Suppressor macrophage treated with lipopolysaccharide for 1 hour (primary cell): ENCODE measurements at places on chromosomes 11 and 22.

GRCh38 chr11:75659836-75660235 is 9.0 kb downstream of the MAP6 start:
- DNase-seq: no peak

GRCh38 chr11:67544616-67545242 is 21.5 kb upstream of the CABP2 start:
- no peak for DNase-seq

DNA sequence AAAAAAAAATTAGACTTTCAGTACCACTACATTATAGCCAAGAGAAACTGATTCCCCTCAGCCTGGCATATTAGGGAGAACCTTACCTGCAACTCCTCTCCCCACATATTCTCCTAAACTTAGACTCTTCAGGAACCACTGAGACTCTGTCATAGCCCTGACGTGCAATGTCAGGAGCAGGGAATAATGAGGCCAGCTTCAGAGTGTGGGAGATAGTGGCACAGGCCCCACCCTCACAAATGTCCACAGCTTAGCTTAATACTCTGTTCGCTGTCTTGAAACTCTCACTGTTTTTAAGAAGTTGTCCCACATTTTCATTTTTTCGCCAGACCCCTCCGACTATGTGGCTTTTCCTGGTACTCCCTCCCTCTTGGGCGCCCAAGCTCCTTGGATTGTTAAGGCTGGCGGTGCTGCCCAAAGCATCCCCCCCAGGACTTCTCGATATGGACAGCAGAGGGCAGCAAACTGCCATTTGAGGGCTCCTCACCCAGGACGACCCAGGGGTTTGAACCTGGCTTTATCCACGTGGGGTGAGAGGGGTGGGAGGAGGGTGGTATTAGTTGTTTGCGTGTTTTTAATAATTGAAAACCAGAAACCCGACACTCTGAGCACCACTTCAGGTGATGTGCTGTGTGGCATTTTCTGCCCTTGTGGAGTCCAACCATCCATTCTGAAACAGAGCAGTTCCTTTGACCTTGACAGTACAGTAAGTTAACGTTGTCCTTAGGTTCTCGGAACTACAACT is 45.2 kb upstream of the RASSF10 start:
- DNase-seq: peak; percentile 73

DNA sequence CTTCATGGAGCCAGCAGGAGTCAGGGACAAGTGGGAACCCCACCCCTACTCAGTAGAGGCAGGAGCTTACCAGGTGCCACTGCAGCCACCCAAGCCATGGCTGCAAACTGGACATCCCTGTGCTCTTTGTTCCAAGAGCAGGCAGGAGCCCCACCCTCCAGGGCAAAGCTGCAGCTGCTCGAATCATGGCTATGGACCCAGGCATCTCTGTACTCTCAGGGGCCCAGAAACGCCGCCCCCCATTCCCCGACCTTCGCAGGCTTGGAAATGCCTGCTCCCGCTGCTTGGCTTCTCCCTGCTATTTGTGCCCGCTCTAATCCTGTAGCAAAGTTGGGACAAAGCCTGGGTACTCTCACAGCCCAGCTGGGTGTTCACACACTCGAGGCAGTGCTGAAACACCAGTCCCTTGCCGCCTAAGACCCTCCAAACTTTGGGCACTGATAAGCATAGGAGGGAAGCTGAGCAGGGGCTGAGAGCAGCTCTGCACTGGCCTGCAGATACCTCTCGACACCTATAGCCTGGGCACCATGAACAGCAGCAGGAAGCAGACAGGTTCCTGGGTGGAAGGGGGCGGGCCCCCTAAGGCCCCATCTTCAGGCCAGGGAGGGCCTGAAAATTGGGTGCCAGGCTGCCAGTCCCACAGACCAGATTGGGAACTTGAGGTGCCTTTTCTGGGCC is 402.4 kb downstream of the LRRC4C start:
- no peak for DNase-seq

DNA sequence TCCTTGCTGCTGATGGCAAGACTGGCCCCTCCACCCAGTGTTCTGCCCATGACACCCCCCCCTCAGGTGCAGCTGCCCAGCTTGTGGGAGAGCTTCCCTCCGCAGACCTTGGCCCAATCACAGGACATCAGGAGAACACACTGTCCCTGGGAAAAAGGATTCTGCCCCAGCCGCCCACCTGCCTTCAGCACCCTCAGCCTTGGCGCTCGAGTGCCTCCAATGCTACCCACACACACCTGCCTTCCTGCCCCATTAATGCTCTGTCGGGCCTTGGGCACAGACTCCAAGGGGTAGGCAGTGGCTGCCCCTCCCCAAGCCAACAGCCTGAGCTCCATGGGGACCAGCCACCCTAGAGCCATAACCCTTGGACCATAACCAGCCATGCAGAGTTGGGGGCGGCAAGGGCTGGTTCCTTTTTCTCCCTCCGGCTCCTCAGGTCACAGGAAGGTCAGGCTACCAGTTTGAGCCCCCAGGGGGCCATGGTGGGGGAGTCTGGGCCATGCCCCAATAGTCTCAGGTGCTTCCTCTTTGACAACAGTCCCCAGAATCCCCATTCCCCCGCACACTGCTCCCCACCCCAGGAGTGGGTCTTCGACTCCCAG is 1.3 kb upstream of the ZNF70 start:
- DNase-seq: no peak

- no peak for DNase-seq
Measured at GRCh38 chr11:129260750-129261149, 68.6 kb upstream of the ARHGAP32 start.

- DNase-seq: no peak
Measured at GRCh38 chr11:128476729-128477128, 110.6 kb downstream of the ETS1 start.

DNA sequence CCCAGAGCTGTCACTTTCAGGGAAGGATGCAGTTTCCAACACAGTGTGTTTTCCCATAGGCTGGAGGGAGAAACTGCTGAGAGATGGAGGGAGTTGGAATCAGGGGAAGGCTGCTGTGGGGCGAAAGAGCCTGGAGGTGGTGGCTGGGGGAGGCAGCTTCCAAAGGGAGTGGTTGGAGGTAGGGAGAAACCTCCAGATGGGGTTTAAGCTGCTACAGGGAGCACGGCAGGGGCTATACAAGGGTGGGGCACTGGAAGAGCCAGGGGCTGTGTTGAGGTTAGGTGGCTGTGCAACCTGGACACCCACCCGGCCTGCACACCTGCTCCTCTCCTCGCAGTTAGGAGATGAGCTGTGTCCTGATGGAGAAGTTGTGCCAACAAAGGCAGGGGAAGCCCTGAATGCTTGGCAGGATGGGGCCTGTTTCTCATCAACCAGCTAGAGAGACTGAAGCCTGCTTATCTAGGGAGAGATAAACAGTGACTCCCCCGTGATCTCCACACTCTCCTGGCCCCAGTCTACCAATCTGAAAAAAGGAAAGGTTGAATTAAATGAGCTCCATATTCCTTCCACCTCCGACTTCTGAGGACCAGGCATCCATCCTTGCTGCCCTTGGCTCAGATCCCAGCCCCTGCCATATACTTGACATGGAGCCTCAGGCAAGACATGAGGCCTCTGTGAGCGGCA is 3.6 kb upstream of the SLCO2B1 start:
- DNase-seq: no peak

- DNase-seq: peak; percentile 63
Measured at GRCh38 chr11:66607126-66607834, 9.2 kb upstream of the RBM14 start.

DNA sequence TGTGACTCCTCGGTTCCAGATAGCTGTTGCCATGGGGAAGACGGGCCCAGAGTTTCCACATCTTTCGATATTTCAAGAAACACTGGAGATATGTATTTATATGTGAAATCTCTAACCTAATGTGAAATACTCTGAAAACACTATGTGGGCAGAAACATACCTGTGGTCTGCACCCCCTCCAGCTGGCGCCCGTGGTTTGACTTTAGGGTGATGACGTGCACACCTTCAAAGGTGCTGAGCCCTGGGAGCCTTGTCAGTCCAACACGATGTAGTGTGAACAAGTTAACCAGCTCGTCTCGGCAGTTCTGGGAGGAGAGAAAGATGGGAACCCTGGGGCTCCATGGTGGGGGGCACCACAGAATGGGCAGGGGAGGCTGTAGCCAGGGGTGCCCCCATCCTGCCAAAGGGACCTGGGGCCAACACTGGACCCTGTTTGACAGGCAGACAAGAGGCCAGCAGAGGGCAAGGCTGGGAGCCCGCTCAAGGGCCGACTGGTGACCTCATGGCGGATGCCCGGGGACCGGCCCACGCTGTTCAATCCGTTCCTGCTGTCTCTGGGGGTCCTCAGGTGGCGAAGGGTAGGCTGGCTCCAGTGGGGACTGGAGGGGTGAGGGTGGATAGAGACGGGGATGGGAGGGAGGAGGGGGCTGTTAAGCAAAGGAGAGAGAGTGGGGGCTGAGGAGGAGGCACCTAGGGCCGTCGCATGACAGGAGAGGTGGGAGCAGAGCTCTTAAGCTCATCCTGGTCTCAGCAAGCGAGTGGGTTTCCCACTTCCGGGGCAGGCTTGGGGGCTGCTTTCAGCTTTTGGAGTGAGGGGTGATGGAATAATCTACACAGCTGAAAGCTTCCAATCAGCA is 43.8 kb downstream of the TRIOBP start:
- no peak for DNase-seq

DNA sequence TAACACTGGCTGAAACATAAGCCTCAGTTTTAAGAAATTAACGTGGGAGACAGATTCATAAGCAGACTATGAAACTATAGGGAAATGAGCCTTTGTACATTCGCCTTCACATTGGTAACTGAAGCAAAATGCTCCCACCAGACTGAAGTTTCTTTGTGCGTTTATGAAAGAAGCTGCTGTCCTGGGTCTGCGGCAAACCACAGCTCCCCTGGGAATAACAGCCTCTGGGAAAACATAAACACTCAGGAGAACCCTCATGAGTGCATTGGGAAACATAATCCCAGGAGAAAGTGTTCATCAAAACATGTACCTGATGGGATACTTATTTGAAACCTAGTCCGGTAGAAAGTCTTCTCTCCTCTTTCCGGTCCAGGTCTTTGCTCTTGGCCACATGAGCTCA is 193.1 kb upstream of the LARGE1 start:
- no peak for DNase-seq

DNA sequence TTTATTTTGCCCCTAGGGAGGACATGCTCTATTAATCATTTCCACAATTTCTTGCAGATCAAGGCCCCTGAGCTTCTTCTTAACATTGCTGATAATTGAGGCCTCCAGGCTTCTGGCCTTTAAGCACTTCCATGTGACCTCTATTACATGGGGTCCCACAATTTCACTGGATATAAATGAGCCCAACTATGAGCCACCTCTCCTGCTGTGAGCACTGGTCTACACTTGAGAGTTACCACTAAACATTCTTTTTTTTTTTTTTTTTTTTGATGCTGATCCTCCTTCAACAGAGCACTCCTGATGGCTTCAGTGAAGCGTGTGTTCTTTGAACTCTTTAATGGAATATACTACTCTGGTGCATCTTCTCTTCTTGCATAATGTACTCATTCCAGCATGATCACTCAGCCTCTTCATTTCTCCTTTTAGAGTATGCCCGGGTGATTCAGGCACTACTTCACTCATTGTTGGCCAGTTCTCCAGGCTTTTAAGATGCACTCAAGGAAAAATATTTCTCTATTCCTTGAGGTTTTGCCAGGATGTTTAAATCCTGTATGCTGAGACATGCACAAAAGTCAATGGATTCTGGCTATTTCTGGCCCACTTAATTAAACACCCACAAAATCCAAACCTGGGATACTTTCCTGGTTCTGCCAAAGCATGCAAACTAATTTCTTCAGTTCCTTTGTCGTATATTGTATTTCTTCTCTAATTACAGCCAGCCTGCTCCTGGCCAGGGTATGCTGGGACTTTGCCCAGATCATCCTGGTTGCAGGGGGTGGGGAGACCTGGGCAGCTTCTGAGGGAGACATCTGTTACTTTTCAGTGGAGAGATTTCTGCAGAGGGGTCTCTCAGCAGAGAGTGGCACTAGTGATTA is 257.8 kb upstream of the LUZP2 start:
- no peak for DNase-seq

GRCh38 chr11:134027671-134028070 is 41.2 kb upstream of the JAM3 start:
- DNase-seq: no peak

DNA sequence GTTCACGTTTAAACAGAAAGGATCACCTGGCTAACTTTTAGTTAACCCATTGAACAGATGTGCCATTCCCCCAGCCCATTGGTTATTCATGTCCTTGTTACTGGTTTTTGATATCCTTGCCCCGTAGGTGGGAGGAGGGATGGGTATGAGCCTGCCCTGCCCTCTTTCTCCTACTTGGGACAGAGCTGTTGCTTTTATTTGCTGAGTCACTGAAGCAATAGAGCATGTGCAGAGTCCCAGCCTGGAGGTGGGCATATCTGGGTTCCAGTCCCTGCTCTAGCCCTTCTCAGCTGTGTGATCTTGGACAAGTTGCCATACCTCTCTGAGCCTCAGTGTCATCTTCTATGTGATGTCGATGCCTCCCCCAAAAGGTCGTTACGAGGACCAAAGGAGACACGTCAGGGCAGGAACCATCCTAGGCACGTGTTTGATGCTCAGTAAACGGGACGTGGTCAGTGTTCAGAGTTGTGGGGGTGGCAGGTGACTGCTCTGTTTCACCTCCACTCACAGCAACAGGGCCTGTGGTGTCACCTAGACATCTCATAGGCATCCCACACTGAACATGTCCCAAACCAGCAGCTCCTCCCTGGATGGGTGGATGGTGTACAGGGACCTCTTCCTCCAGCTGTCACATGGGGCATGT is 61.0 kb downstream of the BMAL1 start:
- peak; percentile 36 for DNase-seq

DNA sequence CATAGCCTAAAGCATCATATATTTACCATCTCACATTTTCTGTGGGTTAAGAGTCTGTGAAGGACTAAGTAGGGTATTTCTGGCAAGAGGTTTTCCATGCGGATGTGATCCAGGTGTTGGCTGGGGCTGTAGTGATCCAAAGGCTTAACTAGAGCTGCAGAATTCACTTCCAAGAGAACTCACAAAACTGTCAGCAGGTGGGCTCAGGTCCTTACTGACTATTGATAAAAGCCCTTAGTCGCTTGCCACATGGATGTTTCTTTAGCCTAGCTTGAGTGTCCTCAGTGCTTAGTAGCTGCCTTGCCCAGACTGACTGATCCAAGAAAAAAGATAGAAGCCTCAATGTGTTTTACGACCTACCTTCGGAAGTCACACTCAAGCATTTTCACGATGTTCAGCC is 250.8 kb downstream of the CNTN5 start:
- DNase-seq: no peak

DNA sequence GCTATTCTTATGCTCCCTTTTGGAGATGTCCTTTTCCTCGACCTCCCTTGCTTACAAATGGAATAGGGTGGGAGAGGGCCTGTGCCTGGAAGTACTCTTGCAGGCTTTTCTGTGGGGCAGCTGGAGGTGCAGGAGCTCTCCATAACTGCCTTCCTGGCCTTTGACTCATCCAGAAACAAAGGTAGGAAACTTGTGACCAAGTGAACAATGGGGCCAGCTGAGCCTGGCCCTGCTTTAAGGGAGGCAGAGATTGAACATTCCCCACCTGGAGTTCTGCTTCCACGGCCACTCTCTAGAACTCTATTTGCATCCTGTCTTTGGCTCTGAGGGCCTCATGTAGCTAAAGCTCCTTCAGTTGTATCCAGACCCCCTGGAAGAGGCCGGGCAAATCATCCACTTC is 5.1 kb upstream of the LYVE1 start:
- no peak for DNase-seq
